ENCODE measurements at places on chromosomes 6 and 20.

DNA sequence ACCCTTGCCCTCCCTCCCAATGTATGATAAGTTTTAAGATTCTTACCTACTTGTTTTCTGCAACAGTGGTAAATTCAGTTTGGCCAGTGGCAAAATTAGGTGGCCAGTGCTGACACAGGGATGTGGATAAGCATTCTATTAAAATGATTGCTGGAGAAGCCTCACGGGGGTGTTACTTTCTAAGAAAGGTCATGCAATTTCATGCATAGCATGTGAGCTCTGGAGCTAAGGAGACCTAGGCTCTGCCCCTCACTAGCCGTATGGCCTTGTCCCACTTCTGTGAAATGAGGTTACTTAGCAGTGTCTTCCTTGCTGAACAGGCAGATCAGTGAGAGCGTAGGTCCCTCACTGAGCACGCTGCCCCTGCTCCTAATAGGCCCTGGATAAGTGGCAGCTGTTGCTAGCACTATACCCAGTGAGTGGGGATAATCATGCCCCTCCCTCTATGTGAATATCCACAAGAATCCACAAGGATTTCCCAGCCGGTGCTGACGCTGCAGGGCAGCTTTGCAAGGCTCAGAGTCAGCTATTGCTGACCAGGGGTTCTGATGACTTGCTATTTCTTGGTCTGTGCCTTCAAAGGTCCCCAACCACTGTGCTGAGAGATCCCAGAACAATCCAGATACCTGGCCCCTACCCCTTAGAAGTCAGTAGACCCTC lies 86.5 kb upstream of the MRPS10 start:
- DNase-seq, result no peak

DNA sequence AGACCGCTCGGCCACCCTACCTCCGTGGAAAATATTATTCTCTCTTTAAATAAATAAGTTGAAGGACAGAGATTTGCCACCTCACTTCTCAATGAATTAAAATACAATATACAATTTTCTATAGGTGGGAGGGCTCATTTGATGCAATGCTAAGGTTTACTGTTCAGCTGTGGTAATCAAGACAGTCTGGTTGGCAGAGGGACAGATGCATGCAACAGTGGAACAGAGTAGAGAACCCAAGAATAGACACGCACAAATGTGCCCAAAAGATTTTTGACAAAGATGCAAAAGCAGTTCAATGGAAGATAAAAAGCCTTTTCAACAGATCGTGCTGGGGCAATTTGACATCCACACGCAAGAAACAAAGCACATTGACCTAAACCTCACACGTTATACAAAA lies 145.2 kb downstream of the CEBPB start:
- no peak for DNase-seq

GRCh38 chr6:9745966-9746365 lies 668.9 kb downstream of the TFAP2A start:
- DNase-seq, result no peak

DNA sequence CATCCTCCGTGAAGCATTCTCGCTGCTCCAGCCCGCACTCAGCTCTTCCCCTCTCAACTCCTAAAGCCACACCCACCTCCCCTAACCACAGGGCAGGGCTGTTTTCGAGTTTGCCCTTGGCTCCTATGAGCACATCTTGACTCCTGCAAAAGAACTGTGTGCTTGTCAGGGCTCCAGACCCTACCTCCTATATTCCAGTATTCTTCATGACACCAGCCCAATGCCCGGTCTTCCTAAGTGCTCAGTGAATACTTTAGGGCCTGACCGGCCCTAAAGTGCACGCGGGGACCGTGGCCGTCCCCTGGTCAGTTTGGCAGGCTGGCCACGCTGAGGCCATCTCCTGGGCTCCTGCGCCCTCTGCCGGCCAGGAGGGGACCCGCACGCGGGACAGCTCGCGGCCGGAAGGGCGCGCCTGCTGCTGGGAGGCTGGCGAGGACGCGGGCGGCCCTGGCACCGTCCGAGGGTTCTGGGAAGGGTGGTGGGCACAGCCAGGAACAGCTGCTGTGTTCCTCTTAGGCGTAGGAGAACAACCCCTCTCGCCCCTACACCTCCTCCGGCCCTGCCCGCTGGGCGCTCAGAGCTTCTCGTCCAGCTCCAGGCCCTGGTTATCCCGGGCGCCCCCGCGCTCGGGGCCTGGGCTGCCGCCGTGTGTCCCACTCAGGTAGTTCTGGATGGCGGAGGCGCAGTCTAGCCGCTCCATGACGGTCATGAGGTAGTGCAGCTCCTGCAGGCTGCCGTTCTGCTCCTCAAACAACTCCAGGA lies 11.0 kb downstream of the UNC5CL start:
- peak; percentile 50 for DNase-seq

- no peak for DNase-seq
Measured at GRCh38 chr6:92114797-92115196, 1304.6 kb downstream of the EPHA7 start.

- DNase-seq, result no peak
Measured at GRCh38 chr6:52059821-52060220, 27.6 kb downstream of the PKHD1 start.

GRCh38 chr6:131001945-131002660 lies 60.9 kb downstream of the EPB41L2 start:
- DNase-seq, result no peak

- DNase-seq, result no peak
Measured at GRCh38 chr6:68639826-68640490, 4.9 kb downstream of the ADGRB3 start.

DNA sequence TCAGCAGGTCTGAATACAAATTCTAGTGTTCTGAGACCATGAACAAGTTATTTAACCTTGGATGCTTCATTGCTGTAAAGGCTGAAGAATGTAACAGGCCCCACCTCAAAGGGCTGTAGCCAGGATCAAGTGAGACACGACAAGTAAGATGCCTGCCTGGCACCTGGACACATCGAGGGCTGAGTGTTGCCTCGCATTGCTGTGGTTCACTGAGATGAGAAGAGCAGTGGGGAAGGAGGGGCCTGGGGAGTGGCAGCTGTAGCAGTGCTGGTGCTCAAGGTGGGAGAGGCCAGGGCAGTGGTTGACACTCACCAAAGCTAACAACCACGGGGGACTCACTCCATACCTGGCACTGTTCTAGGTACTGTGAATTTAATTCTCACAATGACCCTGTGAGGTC lies 187.8 kb downstream of the KIF16B start:
- no peak for DNase-seq

GRCh38 chr6:111745636-111746035 lies 127.6 kb downstream of the FYN start:
- no peak for DNase-seq

DNA sequence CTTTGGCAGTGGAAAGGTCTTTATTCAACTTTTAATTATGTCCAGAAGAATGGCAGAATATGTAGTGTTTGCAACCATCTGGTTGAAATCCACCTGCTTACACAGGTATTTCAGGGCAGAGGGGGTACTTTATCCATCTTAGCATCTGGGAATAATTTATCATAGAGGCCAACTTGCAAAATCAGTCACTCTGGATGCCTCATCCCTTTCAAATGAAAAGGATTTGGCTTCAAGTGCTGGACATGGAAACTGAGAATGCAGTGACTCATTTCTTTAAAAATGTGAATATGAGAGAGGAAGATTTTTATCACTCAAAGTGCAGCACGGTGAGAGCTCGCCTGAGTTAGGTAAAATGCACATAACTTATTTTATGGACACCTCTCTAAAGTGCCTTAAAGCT lies 758.3 kb downstream of the KIF16B start:
- DNase-seq, result no peak

- no peak for DNase-seq
Measured at GRCh38 chr6:158970640-158971275, 29.2 kb downstream of the RSPH3 start.

DNA sequence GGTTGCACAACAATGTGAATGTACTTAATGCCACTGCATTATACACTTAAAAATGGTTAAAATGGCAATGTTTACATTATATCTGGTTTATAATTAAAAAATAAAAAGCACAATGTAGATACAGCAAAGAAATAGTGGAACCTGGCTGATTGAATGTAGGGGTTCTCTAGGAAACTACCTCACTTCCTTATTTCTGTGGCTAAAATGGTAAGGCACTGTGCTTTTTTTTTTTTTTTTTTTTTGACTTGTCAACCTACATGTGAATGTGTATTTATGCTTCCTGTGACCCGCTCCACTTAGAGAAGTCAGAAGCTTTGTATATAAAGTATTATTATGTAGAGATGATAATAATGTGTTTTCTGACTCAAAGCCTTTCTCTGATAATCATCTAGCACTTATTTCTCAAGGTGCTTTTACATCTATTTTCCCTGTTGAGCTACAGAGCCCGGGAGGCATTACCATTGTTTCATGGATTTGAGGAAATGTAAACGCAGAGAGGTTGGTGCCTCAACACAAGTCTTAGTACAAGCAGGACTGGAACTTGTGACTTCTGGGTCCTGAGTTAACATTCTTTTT lies 55.0 kb downstream of the SOX4 start:
- DNase-seq, result no peak

GRCh38 chr6:62288974-62289373 lies 2.9 kb upstream of the KHDRBS2 start:
- DNase-seq, result no peak

GRCh38 chr6:93621442-93621841 lies 202.1 kb upstream of the EPHA7 start:
- DNase-seq, result no peak

DNA sequence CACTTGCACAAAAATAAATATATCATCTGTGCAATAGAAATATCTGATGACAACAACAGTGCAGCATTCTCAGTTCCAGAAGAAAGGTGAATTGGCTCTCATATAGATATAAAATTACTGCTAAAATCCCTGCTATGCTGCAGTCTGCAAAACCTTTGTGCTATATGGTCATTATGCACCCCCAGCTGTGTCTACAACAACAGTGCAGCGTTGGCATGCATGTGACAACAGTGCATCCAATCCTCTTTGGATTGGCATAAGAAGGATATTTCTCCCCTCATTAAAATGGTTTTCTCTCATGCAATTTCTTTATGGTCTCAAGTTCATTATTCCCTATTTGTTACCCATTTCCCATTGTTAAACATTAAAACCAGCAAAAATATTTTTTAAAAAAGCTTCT lies 23.1 kb downstream of the OR2B6 start:
- no peak for DNase-seq

DNA sequence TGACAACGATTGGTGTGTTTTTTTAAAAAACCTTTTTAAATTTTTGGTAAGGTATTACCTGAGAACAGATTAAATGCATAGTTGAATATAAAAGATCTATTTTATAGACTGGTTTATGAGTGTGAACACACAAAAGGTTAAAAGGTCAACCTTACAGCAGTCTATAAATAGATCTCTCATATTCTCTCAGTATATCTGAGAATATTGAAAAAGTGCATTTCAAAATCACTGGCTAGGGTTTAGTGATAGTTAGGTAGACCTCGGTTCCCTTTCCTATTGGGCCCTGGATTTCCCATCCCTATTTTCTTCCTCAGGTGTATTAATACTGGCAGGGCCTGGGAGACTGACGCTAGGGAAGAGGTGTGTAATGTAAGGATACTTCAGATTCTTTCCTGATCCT lies 723 bp upstream of the ZNF451 start:
- DNase-seq, result no peak

- DNase-seq, result no peak
Measured at GRCh38 chr6:28124971-28125353, 553 bp downstream of the ZSCAN16 start.

- DNase-seq, result no peak
Measured at GRCh38 chr20:45320948-45321595, 13.0 kb upstream of the MATN4 start.

DNA sequence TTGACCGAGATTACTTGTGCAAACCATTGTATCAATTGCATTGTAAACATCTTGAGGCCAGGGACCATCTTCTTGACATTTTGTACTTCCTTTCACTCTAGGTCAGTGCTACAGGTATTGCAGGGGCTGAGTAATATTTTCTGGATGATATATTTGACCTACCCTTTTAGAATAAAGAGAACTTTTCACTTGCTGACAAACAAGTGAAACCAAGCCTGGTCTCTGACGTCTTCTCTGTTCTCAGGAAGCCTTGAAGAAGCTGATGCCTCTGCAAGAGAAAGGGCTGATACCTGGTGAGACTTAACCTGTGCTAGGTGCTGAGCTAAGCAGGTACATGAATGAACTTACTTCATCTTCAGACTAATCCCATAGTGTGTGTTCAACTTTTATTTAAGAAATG lies 60.5 kb upstream of the GGTLC1 start:
- no peak for DNase-seq

- DNase-seq, result no peak
Measured at GRCh38 chr6:106553440-106553839, 75.9 kb downstream of the RTN4IP1 start.

- no peak for DNase-seq
Measured at GRCh38 chr6:105174512-105174911, 5.3 kb downstream of the POPDC3 start.

DNA sequence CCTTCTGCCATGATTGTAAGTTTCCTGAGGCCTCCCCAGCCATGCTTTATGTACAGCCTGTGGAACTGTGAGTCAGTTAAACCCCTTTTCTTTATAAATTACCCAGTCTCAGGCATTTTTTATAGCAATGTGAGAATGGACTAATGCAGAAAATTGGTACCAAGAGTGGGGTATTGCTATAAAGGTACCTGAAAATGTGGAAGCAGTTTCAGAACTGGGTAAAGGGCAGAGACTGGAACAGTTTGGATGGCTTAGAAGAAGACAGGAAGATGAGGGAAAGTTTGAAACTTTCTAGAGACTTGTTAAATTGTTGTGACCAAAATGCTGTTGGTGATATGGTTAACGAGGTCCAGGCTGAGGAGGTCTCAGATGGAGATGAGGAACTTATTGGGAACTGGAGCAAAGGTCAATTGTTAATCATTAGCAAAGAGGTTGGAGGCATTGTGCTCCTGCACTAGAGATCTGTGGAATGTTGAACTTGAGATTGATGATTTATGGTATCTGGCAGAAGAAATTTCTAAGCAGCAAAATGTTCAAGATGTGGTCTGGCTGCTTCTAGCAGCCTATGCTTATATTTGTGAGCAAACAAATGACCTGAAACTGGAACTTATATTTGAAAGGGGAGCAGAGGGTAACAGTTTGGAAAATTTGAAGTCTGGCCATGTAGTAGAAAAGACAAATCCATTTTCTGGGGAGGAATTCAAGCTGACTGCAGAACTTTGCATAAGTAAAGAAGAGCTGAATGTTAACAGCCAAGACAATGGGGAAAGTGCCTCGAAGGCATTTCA lies 79.0 kb upstream of the GMDS start:
- no peak for DNase-seq

DNA sequence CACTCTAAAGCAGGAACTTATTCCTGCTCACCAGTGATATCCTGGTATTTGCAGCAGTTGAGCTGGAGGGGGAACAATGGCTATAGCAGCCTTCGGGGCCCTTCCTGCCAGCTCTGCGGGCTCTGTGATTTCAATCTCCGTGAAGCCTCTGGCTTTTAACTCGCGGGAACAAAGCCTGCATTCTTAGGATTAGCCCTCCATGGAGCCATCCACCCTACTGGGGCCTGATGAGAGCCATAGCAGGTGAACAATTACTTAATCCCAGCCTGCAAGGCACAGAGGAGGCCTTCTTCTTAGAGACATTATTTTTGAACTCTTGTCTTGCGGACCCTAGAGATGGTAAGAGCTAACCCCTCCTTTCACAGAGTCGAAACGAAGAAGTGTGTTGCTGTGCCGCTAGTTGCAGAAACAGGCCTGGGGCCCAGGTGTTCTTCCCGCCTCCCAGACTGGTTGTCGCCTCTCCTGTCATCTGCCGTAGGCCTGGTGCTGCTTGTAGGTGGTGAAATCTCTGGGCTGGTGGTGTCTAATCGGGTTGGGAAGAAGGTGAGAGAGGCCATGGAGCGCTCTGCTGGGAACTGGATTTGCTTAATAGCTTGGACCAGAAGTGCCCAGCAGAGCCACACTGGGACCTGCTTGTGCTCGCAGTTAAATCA lies 9.7 kb downstream of the GHRH start:
- no peak for DNase-seq

- DNase-seq, result peak; percentile 66
Measured at GRCh38 chr6:30541515-30542403, 14.5 kb downstream of the GNL1 start.
